Stimulated activated CD4-positive, alpha-beta T cell treated with anti-CD3 and anti-CD28 coated beads, Interleukin-4, amount 100 ng/mL, for 4 hours (primary cell): ENCODE measurements at places on chromosomes 2 and 18.

- no peak for DNase-seq
Observed at GRCh38 chr2:230176996-230177395, 42.8 kb downstream of the SP110 start.

- DNase-seq = no peak
Observed at GRCh38 chr18:21632393-21632792, 20.3 kb downstream of the SNRPD1 start.

DNA sequence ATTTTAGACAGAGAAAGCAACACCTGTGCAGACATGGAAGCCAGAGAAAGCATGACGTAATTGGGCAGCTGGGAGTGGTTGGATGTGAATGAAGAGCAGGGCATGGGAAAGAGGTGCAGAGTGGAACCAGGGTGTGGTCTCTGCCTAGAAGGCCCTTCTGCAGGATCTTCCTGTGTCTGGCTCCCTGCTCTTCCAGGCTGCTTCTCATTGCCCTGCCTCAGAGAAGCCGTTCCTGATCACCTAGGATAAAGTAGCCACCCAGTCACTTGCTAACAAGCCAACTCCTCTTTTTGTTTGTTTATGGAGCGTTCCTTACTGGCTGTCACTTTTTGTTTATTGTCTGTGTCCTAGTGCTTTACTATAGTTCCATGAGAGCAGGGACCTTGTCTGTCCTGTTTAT, 28.5 kb downstream of the GALNT1 start:
- DNase-seq = no peak

- DNase-seq = no peak
Observed at GRCh38 chr2:234187646-234188174, 137.2 kb downstream of the SPP2 start.

- DNase-seq = no peak
Observed at GRCh38 chr18:44818668-44819403, 138.1 kb downstream of the SETBP1 start.

DNA sequence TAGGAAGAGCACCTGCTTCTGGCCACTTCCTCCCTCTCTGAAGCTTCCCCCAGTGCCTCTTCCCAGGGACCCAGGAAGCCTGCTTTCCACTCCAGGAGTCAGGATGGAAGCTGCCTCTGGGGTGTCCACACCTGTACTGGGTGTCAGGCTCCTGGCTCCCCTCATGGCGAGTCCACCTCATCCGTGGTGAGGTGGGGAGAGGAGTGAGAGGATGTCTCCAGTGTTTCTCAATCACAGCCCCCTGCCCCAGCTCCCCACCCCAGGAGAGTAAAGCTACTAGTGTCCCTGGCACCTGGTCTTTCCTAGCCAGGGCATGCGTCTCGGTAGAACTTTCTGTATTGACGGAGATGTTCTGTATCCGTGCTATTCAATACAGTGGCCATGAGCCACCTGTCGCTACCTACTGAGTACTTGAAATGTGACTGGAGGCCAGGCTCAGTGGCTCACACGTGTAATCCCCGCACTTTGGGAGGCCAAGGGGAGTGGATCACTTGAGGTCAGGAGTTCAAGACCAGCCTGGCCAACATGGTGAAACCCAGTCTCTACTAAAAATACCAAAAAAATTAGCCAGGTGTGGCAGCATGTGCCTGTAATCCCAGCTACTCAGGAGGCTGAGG, 171.2 kb upstream of the HAAO start:
- DNase-seq = no peak

GRCh38 chr2:206098471-206098870, 12.5 kb upstream of the INO80D start:
- DNase-seq = no peak

- no peak for DNase-seq
Observed at GRCh38 chr2:70966681-70967080, 11.7 kb upstream of the ANKRD53 start.
